ENCODE measurements at places on chromosomes 13 and 19.
A peak's percentile ranks its signal among the peaks of the same experiment; 100 is the strongest.

GRCh38 chr19:18499055-18499775, 22.7 kb downstream of the ELL start:
- no peak for DNase-seq

DNA sequence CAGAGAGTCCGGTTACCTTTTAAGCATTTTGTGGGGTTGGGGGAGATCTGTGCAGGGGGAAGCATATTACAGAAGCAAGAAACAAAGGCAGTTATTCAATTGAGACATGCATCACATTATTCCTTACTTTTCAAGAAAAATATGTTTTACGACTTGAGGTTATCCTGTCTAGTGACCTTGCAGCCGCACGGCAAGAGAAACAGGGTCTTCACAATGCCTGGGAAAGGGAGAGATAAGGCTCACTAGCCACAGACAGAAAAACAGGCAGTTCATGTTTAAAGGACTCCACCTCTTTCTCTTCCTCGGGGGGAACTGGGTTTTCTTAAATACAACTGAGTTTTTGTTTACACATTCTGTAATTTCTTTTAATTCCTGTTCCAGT, 536 bp upstream of the NCR1 start:
- no peak for DNase-seq

- no peak for DNase-seq
Measured at GRCh38 chr19:18750295-18750970, 40.7 kb downstream of the COMP start.

DNA sequence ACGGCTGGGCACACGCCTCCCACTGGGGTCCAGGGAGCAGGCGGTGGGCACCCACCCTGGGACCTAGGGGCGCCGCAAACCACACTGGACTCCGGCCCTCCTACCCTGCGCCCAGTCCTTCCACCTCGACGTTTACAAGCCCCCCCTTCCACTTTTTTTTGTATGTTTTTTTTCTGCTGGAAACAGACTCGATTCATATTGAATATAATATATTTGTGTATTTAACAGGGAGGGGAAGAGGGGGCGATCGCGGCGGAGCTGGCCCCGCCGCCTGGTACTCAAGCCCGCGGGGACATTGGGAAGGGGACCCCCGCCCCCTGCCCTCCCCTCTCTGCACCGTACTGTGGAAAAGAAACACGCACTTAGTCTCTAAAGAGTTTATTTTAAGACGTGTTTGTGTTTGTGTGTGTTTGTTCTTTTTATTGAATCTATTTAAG, 1.6 kb downstream of the JUNB start:
- DNase-seq = no peak

- peak; percentile 3 for DNase-seq
Measured at GRCh38 chr13:23899555-23899954, 2.3 kb upstream of the C1QTNF9B start.

DNA sequence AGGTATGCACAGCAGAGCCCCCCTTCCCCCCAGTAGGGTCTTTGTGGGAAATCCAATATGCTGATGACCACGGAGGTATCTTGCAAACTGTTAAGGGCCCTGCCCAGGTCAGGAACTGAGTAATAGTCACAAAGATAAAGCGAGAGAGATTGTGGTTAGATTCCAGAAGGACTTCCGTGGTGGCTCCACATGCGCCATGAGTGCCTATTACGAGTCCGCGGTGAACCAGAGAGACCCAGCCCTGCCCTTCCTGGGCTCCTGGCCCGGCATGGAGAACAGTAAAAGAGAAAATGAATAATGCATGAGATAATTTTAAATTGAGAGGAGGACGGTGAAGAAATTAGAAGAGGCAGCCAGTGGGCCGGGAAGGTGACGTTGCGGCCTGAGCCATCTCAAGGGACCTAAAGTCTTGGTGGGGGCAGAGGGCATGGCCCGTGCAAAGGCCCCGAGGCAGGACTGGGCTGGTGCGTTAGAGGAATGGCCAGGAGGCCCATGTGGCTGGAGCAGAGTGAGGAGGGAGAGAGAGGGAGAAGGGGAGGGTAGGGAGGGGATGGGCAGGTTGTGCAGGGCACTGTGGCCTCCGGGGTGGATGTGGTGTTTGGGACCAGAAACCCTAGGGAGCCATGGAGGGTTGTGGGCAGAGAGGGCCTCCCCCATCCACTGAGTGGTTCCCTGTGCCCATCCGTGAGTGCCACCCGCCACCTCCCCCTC, 46.6 kb upstream of the NFIC start:
- no peak for DNase-seq

- no peak for DNase-seq
Measured at GRCh38 chr19:45355402-45355801, 14.9 kb downstream of the KLC3 start.

DNA sequence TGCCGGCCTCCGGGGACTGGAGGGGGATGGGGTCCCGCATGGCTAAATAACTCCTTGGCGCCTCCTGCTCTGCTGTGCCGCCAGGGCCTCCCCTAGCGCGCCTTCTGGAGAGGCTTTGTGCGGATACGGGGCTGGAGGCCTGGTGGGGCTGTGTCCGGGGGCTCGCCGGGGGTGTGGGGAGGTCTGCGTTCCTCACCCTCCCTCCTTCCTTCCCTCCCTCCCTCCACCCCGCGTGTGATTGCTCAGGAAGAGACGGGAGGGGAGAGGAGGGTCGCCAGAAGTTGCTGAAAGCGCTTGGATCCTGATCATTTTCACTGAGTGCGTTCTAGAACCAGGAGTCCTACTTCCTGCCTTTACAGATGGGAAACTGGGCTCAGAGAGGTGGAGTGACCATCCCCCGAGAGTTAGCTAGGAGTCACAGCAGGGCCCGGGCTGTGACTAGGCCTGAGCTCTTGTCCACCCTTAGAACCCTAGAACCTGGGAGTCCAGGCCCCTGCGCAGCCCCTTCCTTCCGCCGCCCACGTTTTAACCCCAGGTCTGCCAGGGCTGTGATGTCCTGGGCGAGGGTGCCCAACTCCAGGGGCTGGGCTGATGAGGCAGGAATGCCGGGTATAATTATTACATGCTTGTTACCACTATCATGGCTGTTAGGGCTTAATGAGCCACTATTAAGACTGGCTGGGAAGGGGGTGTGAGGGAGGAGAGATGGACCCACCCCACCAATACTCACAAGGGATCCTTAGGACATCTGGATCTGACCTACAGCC, 782 bp upstream of the JUND start:
- no peak for DNase-seq

GRCh38 chr13:61253105-61253877, 162.4 kb downstream of the PCDH20 start:
- no peak for DNase-seq

- no peak for DNase-seq
Measured at GRCh38 chr19:5130371-5131030, 161.6 kb downstream of the KDM4B start.

DNA sequence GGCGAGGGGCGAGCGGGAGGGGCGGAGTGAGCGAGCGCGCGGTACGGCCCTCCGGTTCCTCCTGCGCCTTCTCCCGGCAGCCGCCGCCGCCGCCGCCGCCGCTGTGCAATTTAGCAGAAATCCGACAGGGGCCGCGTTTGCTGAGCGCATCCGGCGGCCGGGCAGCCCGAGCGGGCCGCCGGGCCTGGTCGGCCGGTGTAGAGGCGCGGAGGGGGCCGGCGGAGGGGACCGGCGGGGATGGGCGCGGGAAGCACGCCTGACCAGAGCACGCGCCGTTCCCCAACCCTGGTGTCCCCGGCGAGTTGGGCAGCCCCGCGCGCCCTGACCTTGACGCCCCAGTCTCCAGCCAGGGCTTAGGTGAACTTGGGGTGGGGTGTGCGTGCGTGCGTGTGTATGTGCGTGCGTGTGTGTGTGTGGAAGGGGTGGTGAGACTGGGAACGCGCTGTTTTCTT, 144.5 kb upstream of the ZNF536 start:
- peak; percentile 43 for DNase-seq

- DNase-seq = peak; percentile 12
Measured at GRCh38 chr19:3253270-3253669, 28.8 kb downstream of the CELF5 start.

GRCh38 chr13:27765650-27766049, 26.6 kb upstream of the GSX1 start:
- no peak for DNase-seq

- DNase-seq = no peak
Measured at GRCh38 chr13:32695602-32696250, 109.5 kb downstream of the PDS5B start.

DNA sequence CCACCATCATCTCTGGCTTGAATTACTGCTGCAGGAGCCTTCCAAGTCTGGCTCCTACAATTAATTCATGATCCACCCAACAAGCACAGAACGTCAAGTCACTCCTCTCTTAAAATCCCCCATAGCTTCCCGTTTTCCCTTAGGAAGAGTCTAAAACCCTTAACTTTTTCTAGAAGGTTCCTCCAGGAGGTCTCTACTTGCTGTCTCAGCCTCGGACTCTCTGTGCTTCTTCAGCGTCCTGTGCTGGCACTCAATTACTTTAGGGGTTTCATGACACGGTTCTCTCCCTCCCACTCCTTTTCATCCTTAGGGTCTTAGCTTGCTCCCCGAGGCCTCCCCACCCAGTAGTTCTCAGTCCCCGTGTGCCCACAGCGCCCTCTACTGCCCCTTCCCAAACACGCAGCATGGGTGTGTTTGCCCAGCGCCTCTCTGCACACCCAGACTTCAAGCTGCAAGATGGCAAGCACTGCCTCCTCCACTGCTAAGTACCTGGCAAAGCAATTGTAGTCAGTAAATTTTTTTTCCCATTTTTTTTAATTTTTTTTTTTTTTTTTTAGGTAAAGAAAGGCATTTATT, 25.8 kb upstream of the MAP3K10 start:
- DNase-seq = peak; percentile 17

DNA sequence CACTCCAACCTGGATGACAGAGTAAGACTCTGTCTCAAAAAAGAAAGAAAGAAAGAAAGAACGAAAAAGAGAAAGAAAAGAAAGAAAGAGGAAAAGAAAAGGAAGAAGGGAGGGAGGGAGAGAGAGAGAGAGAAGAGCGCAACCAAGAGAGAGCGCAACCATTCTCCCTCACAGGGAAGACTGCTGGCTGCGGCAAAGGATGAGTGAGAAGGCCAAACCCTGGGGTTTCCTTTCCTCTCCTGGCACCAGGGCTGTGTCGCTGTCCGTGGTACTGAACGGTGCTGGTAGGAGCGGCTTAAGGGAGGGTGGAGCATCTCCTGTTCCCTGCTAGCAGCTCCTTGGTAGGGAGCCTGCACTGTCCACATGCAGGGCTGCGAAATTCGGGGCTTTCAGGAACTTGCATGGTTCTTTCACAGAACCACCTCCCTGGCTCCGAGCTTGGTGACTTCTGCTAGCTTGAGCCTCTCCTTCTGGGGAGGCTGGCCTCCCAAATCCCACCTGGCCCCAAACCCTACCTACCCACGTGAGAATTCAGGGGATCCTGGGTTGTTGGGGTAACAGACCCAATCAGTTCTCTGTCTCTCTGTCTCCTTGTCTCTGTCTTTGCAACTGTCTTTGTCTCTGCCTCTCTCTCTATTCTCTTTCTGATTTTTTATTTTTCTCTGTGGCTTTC, 51.1 kb upstream of the ZNRF4 start:
- DNase-seq = peak; percentile 48

DNA sequence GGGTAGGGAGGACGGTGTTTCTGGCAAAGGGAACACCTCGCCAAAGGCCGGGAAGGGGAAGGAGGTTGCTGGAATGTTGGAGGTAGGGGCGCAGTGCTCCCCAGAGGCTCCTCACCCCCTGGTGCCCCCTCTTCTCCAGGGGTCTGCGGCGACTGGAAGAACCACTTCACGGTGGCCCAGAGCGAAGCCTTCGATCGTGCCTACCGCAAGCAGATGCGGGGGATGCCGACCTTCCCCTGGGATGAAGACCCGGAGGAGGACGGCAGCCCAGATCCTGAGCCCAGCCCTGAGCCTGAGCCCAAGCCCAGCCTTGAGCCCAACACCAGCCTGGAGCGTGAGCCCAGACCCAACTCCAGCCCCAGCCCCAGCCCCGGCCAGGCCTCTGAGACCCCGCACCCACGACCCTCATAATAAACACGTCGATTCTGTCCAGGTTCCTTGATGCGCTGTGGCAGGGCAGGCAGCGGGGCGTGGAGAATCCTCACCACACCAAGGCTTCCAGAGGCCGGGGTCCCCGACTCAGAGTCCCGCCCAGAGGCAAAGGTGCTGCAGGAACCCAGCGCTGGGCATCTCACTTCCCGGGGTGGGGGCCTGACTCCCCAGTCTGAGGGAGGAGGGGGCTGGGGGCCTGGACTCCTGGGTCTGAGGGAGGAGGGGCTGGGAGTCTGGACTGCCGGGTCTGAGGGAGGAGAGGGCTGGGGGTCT, 7.4 kb upstream of the SPACA4 start:
- no peak for DNase-seq

- peak; percentile 68 for DNase-seq
Measured at GRCh38 chr19:39405958-39406655, 540 bp upstream of the ZFP36 start.

GRCh38 chr13:91647361-91647990, 249.1 kb downstream of the GPC5 start:
- peak; percentile 9 for DNase-seq

DNA sequence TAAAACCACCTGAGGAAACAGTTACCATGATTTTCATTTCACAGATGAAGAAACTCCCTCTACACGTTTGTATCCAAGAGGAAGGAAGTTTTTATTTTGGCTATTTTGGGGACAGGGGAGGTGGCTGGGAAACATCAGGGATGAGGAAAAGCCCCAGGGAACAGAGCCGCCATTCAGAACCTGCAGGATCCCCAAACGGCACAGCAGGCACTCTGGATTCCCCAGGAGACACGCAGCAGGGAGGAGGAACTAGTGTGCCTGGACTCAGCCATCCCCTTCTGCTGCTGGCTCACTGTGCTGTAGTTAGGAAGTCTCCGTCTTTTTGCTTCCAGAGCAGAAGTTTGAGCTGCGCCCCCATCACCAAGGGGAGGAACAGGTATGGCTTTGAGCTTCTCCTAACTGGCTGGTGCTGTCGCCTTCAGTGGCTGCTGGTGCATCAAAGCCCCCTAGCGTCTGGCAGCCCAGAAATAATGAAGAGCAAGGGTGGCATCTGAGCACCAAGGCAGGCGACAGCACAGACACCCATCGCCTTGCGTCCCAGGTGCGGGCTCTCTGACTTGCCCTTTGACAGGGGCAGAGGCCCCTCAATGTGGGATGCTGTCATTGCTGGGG, 4.2 kb downstream of the NAPA start:
- no peak for DNase-seq

DNA sequence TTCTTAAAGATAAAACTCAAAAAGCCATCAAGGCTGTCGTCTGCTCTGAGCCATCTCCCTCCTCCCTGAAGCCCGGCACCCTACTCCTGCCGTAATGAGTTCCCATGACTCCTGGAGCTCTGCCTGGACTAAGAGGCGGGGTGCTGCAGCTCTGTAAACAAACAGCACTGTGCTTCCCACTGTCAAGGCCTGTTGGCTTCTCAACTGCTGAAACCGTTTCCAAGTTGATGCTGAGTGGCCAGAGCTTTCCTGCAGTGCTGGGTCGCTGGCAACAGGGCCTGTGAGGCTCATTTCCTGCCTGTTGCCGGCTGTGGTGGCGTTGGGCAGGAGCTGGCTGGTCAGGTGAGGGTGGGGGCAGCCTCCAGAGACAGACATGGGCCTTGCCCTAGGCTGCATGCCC, 26.7 kb upstream of the ISYNA1 start:
- no peak for DNase-seq

DNA sequence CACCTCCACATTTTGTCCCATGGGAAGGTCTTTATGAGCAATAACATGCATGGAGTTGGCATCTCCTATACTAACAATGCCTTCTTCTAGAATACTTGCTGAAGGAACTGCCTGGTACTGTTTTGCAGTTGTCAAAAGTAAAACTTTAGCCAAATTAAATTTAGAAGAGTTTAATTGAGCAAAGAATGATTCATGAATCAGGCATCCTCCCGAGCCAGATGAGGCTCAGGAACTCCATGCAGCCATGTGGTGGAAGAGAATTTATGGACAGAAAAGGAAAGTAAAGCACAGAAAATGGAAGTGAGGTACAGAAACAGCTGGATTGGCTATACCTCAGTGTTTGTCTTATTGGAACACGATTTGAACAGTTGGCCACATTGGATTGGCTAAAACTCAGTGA, 1081.9 kb downstream of the SLITRK1 start:
- DNase-seq = no peak

Data from SW 1271 (cell line).